ENCODE measurements at places on chromosomes 12 and 14.

- no peak for DNase-seq
Observed at GRCh38 chr12:69908203-69908602, 83.2 kb downstream of the MYRFL start.

- no peak for DNase-seq
Observed at GRCh38 chr12:45644541-45644940, 85.0 kb upstream of the ARID2 start.

GRCh38 chr12:117552971-117553370 is 191.5 kb upstream of the NOS1 start:
- DNase-seq = no peak

- no peak for DNase-seq
Observed at GRCh38 chr12:70196811-70197281, 46.4 kb upstream of the CNOT2 start.

DNA sequence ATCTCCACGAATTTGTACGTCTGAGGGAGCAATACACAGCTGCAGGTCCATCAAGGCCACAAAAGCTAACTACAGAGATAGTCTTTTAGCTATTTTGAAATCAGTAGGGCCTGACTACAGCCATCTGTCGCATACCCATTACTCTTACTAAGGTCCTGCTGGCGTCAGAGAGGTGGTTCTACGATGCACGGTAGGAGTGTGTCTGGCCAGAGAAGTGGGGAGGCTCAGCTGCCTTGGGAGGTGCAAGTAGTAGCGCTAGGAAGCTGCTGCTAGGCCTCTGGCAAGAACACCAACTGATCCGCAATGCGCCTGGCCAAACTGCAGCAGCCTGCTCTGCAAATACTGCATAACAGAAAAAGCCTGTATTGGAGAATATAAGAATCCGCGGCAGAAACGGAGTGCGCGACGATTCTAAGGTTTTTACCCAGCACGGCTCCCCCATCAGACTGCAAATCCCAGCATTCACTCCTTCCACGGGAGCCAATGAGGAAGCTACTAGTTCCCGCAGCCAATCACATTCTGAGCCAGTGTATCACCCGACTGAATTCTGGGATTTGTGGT is 743 bp upstream of the CAND1 start:
- DNase-seq = peak; percentile 87

DNA sequence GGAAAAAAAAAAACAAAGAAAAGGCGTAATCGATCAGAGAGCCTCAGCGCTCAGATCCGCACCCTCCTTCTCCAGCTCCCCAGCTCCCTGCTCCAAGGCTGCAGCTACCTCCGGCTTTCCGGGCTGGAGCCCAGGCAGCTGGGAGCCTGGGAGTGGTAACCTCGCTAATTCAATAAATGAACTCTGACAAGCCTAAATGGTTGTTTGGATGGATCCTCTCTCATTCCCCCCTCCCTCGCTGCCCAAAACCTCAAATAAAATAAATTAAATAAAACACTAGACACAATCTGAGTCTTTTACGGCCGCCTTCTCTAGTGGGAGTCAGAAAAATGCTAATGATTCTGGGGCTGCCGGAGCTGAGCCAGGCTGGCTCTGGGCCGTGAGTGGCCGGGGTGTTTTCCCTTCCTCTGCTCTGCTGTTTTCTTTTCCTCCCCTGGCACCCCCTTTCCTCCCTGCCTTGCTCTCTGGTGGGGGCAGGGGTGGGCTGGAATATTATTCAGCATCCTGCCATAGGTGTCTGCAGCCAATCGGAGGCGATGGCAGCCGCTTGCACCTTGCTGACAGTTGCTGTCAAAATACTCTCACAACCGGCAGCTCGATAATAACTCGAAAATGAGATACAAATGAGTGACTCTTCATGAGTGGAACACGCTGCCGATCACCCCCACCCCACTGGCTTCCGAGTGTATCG is 76.1 kb downstream of the RBM19 start:
- DNase-seq = no peak

GRCh38 chr14:94123296-94123695 is 6.1 kb downstream of the IFI27L2 start:
- no peak for DNase-seq

DNA sequence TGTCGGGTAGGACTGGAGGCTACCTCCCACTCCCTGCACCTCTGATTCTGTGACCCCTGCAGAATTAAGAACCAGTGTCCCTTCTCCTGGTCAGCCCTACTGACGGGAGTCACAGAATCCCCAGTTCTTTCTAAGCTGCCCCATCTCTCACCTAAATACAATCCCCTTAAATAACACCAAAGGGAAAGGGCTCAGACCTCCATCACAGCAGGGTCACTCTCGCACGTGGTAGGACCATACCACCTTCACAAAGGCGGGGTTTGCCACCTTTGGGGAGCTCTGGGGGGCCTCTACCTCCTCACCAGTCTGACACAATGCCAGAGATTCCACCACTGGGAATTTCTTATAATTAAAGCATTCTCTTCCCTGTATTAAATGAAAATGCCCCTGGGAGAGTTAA is 35.6 kb downstream of the DAD1 start:
- no peak for DNase-seq

GRCh38 chr12:123898673-123899072 is 74.0 kb downstream of the CCDC92 start:
- no peak for DNase-seq

- no peak for DNase-seq
Observed at GRCh38 chr12:127145241-127145928, 1121.6 kb upstream of the TMEM132C start.

- no peak for DNase-seq
Observed at GRCh38 chr14:93049867-93050331, 65.8 kb downstream of the ITPK1 start.

GRCh38 chr12:132354982-132355680 is 25.7 kb upstream of the GALNT9 start:
- no peak for DNase-seq

- no peak for DNase-seq
Observed at GRCh38 chr14:46325777-46326176, 325.8 kb downstream of the RPL10L start.

GRCh38 chr12:105270671-105271255 is 34.8 kb upstream of the APPL2 start:
- no peak for DNase-seq

DNA sequence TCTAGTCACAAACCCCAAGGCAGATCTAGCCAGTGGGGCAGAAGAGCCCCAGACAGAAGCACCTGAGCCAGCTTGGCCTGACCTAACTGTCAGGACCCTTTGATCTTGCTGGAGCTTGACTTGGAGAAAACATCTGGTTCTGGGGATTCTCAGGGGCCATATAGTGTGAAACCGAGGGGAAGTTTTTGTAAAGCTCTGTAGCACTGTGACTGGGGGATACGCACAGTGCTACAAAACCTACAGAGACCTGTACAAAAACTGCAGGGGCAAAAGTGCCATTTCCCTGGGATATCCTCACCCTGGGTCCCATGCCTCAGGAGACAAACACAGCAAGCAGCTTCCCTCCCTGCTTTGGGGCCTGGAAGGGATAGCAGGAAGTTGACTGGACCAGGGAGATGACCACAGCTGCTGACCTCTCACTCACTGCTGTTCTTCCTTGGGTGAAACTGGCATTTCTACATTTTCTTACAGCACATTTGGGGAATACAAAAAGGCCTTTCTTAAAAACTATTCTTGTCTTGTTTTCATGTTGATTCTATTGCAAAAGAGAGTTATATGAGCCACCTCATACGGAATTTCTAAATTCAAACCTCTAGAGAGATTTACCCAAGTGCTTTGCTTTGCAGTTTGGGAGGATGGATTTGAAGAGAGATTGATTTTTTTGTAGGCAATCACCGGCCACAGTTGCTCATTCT is 140.0 kb downstream of the DAD1 start:
- DNase-seq = no peak

- no peak for DNase-seq
Observed at GRCh38 chr14:96843137-96843536, 46.0 kb downstream of the VRK1 start.

GRCh38 chr14:50926851-50927386 is 17.4 kb downstream of the PYGL start:
- no peak for DNase-seq

- DNase-seq = no peak
Observed at GRCh38 chr12:101599771-101600484, 5.2 kb downstream of the MYBPC1 start.

DNA sequence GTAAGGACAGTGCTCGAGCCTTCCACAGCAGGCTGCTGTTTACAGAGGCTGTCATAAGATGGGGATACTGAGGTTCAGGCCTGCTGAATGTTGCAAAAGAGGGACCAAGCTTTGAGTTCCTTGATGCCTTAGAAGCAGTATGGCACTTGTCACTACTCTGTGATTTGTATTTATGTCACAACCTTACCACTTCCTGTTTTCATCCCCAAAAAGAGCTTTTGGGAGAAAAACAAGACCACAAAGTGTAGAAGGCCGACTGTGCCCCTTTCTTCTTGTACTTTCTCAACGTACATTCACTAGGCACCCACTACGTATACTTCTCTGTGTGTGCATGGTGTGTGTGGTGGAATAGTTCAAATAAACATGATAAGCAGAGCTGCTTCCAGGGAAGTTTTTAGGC is 90.1 kb downstream of the DRAM1 start:
- no peak for DNase-seq

GRCh38 chr12:42299392-42300308 is 26.2 kb downstream of the ZCRB1 start:
- DNase-seq = no peak

GRCh38 chr14:102131741-102132140 is 8.0 kb upstream of the WDR20 start:
- DNase-seq = no peak

DNA sequence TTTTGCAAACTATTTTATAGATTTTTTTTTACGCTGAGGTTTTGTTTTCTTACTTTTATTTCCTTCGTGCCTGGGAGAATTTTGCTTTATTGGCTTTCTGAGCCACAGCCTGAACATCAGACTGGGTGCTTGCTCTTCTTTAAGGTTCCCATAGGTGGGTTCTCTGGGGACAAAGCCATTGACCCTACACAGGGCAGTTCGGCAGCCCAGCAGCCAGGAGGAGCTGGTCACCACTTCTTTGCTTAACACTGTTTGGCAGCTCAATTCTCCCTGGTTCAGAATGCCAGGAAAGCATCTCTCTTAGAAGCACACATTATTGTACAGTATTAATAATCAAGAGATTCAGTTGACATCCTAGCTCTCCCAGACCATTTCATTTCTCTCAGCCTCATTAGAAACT is 140.8 kb upstream of the NEDD1 start:
- no peak for DNase-seq

DNA sequence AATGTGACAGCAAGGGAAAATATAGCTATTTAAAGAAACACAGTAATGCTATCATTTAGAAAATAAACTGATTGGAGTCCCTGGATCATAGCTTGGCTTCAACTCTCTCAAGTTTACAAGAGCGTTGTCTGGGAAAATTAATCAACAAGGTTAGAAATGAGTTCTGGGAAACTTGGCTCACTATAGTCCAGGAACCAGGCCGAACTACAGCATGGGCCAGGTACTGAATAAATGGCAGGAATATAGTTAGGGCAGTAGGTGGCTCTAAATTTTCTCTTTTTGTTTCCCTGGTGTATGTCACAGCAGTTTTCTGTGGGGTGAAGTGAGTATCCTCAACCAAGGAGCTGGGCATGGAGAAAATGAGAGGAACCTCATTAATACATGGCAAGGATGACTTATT is 72.4 kb downstream of the PLBD1 start:
- DNase-seq = no peak

GRCh38 chr14:101900253-101900652 is 64.1 kb upstream of the DYNC1H1 start:
- no peak for DNase-seq

DNA sequence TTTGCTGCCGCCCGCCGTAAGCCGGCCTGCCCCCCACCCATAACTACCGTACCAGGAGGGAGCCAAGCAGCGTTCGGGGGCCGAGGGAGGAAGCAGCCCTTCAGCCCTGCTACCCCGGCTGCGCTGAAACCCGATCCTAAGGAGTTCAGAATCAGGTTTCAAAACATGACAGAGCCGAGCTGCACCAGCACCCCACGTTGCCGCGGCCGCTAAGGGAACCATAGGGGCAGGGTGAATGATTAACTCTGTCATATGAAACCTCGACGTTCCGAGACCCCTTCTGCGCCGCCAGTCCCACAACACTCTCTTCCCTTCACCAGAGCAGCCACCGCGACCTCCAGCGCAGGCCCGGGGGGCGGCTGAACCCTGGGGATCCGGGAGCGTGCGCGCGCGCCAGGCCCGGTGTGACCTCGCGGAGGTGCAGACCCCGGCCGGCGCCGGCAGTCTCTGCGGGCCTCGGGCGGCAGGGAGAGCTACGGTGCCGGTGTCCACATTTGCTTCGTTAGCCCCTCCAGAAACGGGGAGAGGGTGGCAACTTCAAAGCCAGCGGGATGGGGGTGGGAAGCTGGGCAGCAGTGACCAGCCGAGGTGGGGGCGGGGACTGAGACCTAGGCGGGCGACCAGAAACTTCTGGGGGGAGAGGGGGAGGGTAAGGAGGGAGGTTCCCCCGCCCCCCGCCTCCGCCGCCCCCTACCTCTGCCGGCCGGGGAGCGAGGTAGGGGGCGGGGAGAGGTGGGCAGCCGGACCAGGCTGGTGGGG is 1.6 kb downstream of the SIX4 start:
- DNase-seq = peak; percentile 55

DNA sequence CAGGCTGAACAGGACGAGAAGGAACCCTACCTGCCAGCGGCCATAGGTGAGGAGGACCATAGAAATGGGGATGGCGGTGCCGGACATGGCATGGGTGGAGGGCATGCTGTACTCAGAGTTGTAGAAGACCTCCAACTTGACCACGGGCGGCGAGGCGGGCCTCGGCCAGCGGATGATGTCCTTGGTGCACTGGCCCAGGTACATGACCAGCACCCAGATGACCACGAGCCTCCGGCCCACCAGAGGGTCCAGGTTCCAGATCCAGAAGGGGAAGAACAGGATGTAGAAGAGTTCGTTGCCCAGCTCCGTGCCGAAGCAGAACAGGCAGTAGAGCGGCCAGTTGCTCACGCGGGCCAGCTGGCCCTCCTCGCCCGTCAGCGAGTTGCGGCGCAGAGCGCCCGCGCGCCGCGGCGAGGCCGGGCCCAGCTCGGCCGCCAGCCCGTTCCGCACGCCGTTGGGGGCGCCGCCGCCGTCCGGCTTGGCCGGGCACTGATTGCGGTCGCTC is 582 bp downstream of the SGPP1 start:
- DNase-seq = peak; percentile 64
